ENCODE measurements at places on chromosomes 4 and X.

DNA sequence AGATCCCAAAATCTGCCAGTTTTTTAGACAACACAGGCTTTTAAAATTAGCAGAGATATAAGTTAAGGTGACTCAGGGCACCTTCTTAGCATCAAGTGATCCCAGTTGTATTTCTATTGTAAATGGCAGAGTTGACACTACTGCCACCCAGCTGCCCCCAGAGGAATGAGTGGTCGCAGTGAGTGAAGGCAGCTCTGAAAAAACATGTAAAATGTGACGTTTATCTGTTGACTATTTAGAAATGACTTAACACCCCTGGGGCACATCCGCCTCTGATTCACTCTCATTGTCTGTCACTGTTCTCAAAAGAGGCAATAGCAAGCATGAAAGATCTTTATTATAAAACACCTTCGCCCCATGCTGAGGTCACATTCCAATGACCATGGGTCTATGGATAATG is 592.4 kb downstream of the ACTRT1 start:
- no peak for DNase-seq

GRCh38 chr4:83910693-83911092 is 374.8 kb downstream of the GPAT3 start:
- no peak for DNase-seq

- no peak for DNase-seq
These were observed 71.5 kb upstream of the MSANTD1 start for GRCh38 chr4:3177426-3177825.

GRCh38 chr4:87391576-87392054 is 627 bp upstream of the HSD17B11 start:
- no peak for DNase-seq

- no peak for DNase-seq
These were observed 41.6 kb upstream of the GIMD1 start for GRCh38 chr4:106409901-106410889.

- no peak for DNase-seq
These were observed 81.4 kb downstream of the CEP44 start for GRCh38 chr4:174365018-174365587.

GRCh38 chr4:113809311-113809710 is 47.8 kb upstream of the CAMK2D start:
- DNase-seq: no peak

GRCh38 chrX:69362856-69363255 is 141.3 kb upstream of the NALF2 start:
- no peak for DNase-seq

DNA sequence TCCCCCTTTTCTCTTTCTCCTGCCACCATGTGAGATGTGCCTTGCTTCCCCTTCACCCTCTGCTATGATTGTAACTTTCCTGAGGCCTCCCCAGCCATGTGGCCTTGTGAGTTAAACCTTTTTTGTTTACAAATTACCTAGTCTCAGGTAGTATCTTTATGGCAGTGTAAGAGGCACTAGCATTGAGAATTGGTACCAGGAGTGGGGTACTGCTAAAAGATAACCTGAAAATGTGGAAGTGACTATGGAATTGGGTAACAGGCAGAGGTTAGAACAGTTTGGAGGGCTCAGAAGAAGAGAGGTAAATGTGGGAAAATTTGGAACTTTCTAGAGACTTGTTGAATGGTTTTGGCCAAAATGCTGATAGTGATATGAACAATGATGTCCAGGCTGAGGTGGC is 182.0 kb downstream of the CHM start:
- no peak for DNase-seq

DNA sequence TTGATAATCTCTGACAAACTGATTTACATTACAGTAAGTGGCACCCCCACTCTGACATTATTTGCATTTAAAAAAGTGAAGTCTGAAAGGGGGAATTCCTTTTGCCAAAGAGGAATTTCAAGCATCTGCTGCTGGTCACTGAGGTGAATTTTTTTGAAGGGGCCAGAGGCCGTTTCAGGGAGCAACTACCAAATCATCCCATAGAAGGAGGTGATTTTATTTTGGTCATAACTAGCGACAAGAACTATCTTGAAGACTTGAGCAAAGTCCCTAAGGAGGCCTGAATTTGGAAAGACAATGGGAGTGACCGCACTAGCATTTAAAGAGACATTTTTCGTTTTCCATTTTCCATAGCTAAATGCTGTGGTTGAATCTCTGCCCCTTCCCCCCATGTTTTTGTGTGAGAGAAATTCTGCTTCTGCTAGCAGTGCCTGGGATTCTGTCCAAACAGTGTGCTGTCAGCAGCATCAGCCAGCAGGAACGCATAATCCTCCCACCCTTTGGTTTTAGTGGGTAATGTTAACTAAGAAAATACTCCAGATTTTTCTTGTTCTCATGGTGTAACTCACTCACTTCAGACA is 110.1 kb upstream of the MED14 start:
- DNase-seq: peak; percentile 75

- no peak for DNase-seq
These were observed 4.3 kb downstream of the CLGN start for GRCh38 chr4:140423106-140423505.

DNA sequence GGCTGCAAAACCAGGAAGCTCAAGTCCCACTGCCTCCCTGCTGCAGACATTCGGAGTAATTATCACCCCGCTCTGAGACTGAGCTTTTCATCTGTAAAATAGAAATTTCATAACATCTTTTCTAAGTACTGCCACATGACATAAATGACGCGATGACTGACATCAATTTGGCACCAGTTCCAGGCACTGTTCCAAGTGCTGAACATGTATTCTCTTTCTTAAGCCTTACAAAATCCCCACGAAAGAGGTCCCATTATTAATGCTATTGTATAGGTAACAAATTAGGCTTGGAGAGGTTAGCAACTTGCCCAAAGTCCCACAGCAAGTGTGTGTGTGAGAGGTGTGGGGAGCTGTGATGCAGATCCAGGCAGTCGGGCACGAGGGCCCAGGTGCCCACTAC is 56.4 kb downstream of the SLC2A9 start:
- no peak for DNase-seq

- no peak for DNase-seq
These were observed 300.2 kb downstream of the PCDH7 start for GRCh38 chr4:31020363-31020762.

- no peak for DNase-seq
These were observed 10.1 kb downstream of the XAGE5 start for GRCh38 chrX:52821079-52821760.

DNA sequence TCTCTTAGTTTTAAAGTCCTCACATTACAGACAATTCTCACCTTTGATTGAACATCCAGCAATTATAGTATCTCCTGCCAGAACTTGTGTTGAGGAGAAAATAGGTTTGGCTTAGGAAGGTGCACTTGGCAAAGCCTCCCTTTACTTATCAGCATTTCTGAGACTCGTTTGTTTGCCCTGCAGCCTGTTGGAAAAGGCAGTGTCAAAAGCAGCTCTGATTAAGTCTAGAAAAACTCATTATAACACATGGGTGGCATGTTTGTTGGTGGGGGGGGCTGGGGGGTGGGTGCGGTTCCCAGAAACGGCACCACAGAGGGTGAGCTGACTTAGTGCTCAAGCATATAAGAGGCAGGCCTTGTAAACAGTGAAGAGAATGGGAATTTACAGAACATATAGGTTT is 21.7 kb upstream of the PUDP start:
- DNase-seq: no peak

DNA sequence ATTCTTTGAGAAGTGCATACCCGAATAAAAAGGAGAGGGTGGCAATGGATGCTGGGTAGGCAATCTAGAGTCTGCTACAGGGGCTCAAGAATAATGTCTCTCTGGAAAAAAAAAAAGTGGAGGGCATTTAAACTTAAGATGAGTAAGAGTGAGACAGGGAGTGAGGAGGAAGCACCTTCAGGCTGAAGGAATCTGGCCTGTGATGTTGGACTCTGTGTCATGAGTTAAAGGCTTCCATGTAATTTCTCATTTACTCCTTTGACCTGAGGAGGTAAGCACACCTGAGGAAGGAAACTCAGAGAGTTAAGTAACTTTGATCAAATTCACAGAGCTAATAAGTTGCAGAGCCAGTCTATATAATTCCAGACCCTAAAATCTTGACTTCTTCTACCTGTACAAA is 3.2 kb upstream of the PRKG2 start:
- DNase-seq: no peak

DNA sequence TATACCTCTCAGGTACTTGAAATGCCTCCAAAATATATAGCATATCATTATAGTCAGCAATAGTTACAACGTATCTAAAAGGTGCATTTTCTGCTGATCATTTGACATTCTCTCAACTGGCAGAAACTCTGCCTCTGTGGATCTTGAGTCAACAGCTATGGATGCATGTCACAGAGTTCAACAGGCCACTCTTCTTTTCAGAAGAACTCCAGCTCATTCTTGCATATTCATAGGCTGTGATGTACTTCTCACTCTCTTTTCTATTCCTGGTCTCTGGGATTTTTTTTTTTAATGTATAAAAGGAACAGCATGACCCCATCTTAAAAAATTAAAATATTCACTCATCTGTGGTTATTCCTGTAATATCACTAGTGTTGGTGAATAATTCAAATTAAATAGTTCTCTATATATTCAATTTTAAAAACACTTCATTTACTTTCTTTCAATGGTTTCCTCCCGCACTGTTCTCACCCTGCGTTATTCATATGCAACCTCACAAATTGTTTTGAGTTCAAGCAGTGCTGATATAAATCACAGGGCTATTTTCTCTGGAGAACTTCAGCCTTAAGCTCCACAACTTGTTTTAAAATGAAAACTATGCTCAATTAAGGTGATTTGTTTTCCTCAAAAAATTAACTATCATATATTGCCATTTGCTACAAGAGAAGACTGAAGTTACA is 1111.2 kb upstream of the ADGRL3 start:
- no peak for DNase-seq

DNA sequence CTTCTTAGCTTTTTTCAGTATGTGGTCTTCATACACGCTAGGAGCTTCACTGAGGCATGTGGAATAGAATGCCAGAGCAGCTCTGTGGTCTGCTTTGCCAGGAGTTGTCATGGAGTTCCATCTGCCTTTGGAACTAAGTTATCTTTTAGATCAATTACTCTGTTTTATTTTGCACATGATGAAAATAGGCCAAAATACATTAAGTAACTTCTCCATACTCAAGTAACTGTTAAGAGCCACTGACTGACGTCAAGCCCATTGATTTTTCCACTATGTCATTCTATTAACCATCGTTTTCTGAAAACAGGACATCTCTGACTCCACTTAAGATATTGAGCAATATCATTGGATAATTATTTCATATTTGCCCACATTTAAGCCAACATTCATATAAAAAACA is 415.1 kb upstream of the MAD2L1 start:
- DNase-seq: no peak

- no peak for DNase-seq
These were observed 353.7 kb upstream of the SLC7A11 start for GRCh38 chr4:138595731-138596460.

DNA sequence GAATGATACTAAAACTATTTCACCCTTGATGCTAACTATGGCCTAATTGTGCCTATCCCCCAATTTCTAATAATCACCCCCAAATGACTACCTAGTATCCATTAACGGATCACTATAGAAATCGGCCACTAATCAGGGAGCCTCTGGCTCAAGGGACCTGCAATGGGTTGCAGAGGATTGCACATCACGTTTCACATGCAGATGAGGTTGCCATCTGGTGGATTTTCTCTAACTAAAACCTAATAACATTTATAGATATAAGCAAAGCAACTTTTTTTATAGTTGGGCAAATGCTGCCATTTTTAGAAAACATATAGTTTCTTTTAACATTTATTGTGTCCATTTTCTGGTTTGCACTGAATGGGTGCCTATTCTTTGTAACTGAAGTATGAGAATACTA is 28.3 kb upstream of the ALG13 start:
- DNase-seq: no peak

DNA sequence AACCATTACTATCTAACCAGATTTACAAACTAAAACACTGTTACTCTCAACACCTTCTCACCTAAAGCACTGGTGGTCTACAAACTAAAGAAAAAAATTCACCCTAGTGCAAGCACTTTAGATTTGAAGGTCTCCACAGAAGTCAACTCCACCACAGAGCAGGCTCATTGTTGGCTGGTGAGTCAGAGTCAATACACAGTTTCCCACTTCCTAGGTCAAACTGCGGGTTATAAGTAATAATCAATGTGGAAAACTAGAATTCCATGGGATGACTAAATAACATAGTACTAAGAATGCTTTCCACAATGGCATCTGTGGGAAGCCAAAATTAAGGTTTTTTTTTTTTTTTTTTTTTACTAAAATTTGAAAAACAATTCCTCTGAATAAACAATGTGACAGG is 191.8 kb downstream of the PDGFC start:
- DNase-seq: peak; percentile 22

GRCh38 chr4:104099141-104099540 is 379.4 kb upstream of the TACR3 start:
- DNase-seq: no peak

GRCh38 chr4:105840426-105841174 is 54.7 kb upstream of the NPNT start:
- DNase-seq: no peak

GRCh38 chrX:110407910-110408545 is 49.4 kb downstream of the RTL9 start:
- DNase-seq: peak; percentile 26

- no peak for DNase-seq
These were observed 12.3 kb downstream of the UGDH start for GRCh38 chr4:39514888-39515401.

DNA sequence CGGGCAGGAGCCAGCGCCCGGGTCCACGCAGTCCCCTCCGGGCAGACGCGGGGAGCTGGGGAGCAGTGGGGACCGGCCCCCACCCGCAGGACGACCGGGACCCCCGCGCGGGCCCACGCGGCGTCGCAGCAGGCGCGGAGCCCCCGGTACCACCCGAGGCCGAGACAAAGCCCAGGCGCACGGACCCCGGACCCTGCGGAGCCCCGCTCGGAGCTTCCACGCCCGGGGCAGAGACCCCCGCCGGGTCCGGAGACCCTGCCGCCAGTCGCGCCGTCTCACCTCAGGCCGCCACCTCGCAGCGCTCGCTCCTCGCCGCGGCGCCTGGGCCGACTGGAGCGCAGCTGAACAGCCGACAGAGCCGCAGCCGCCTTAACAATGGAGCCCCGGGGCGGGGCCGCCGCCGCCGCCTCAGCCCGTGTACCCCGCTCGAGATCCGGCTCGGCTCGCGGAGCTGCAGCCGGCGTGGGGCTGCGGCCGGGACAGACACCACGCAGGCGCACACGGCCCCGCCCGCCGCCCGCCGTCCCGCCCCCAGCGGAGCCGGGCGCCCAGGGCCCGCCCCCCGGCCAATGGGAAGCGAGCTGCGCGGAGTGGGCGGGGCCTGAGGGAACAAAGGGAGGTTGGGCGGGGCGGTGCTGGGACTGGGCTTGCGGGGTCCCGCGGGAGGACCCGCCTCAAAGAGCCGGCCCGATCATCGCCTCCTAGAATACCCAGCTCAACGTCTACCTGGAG is at the start of gene AFAP1:
AFAP1 (minus strand) TSS at position 485 of the 732 bp plus-strand sequence. CDS start 67,783 bp downstream, outside the sequence.
- DNase-seq: peak; percentile 80

GRCh38 chrX:1392376-1393068 is 609 bp upstream of the SLC25A6 start:
- DNase-seq: peak; percentile 54

DNA sequence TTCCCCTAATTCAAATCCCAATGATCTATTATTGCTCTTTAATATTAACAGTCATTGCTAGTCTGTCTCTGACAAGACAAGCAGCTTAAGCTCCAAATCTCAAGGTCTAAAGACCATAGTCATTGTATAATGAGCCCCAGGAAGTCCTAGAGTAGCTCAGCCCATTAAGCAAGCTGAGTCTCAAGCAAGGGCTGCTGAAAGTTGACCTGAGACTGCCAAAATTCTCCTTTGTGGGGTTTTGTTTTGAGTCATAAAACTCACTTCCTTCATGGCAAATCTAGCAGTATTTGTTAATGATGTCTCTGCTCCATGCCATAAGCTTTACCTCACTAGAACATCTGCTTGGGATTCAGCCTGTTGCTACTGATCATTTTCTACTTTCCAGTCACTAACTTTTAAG is 313.2 kb downstream of the ANTXR2 start:
- DNase-seq: no peak
